ENCODE measurements at places on chromosomes 1 and 21.

DNA sequence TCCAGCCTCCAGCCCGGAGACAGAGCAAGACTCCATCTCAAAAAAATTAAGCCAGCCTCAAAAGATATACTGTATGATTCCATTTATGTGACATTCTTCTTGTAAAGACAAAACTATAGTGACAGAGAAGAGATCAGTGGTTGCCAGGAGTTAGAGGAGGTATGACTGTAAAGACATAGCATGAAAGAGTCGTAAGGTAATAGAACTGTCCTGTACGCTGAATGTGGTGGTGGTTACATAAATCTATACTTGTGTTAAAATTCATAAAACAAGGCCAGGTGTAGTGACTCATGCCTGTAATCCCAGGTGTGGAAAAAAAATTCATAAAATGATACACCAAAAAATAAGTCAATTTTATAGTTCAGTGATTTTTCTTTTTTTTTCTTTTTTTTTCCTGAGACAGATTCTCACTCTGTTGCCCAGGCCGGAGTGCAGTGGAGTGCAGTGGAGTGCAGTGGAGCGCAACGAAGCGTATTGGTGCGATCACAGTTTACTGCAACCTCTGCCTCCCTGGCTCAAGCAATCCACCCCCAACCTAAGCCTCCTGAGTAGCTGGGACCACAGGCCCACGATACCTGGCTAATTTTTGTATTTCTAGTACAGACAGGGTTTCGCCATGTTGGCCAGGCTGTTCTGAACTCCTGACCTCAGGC lies 84.9 kb upstream of the CXADR start:
- no peak for DNase-seq

DNA sequence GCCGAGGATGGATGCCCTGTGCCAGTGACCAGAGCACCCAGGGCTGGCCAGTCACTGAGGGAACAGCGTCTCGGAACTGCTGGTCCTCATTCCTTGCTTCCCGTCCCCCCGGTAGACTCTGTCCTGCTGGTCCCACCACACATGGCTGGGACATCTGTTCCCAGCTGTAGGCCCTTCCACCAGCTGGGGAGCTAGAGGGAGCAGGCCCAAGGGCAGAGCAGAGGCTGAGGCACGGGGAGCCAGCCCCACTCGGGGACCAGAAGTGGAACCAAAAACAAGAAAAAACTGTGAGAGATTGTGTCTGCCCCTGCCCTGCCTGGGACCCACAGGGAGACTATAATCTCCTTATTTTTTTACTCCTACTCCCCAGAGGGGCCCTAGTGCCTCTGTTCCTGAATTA lies 23.8 kb downstream of the ATP8B2 start:
- no peak for DNase-seq

- peak; percentile 72 for DNase-seq
These were observed 34.9 kb upstream of the RUNX3 start for GRCh38 chr1:24964811-24965570.

GRCh38 chr1:236794585-236795034 lies 482 bp upstream of the MTR start:
- DNase-seq = no peak

DNA sequence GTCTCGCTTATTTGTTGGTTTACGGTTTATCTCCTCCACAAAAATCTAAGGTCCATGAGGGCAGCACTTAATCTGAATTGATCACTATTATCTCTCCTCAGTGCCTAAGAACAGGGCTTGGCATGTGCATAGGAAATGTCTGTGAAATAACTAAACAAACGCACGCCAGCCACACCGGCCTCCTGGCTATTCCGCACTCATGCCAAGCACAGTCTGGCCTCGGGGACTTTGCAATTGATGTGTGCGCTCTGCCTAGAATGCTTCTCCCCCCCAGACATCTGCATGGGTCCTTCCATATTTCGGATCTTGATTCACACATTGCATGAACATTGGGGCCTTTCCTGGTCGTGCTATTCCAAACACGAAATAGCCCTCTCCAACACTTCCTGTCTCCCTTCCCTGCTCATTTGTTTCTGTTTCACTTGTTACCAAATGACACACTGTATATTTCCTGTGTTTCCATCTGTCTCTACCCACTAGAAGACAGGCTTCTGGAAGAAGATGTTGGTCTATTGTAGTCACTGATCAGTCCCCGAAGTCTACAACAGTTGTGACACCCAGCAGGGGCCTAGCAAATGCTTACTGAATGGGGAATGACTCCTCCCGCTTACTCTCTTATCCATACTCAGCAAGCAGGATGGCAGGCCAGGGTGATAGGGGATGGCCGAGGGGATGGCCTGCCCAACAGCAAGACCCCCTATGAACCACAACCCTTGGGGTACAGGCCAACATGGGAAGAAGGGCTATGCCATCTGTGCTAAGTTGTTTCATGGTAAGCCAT lies 93.9 kb downstream of the GLIS1 start:
- no peak for DNase-seq

DNA sequence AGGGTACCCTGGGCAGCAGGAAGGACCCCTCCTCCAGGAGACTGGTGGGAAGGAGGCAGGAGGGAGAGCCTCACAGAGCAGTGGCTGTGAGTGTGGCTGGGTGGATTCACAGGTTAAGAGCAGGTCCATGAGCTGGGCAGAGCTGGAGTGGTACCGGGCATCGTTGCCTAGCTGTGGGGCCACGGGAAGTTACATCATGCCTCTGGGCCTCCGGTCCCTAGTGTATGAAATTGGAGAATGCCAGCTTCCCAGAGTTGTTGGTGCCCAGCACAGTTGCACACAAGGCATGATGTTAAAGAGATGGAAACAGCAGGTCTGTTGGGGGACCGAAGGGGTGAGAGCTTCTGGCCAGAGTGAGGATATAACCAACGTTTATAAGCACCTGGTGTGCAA lies 18.5 kb downstream of the FOXO6 start:
- DNase-seq = no peak

DNA sequence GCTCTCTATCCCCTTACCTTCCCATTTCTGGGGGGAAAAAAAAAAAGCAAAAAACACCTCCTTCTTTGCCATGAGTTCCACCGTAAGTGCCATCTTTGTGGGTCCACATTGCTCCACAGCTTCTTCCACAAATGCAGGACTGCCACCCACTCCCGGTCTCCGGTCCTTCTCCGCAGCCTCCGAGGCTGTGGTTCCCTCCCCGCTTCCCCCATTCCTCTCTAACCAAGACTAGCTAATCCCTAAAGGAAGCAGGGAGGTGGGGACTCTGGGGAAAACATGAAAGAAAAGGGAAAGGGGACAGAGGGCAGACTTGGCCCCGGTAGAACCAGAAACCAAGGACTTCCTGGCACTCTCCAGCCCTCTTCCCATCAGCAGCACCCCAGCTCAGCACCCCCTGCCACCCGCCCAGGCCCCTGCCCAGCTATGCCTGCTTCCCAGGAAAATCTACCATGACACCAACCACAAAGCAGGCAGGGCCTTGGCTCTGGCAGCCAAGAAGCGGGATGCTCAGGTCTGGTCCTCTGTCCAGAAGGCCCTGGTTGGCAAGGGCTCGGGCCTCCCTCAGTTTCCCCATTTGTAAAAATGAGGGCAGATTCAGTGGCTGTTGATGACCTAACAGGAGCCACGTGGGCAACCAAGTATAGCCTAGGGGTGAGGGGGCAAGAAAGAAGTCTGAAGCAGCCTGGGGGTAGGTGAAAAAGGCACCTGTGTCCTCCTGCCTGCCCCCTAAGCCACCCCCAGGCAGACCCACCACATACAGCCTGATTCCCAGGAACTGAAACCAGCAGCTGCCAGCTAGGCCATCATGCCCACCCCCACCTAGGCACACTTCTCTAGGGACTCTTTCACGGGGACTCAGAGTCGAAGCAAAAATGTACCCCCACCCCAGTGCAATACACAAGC lies 2.5 kb downstream of the EPHA2 start:
- no peak for DNase-seq

DNA sequence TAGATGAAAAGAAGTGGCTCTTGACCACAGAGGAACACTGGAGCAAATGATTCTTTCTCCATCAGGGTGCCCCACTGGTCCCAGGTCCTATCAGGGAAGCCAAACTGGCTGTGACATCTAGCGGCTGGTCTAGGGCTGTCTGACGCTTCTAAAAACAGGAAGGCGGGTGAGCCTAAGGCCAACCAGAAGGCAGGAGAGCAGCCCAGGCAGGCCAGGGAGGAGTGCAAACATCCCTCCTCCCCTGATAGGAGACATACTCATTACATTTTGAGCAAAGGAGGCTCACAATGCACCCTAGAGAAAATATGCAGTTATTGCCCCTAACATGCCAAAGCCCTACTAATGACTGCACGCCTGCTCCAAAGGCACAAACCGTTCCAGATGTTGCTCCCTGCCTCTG lies 10.4 kb upstream of the FOXE3 start:
- no peak for DNase-seq

DNA sequence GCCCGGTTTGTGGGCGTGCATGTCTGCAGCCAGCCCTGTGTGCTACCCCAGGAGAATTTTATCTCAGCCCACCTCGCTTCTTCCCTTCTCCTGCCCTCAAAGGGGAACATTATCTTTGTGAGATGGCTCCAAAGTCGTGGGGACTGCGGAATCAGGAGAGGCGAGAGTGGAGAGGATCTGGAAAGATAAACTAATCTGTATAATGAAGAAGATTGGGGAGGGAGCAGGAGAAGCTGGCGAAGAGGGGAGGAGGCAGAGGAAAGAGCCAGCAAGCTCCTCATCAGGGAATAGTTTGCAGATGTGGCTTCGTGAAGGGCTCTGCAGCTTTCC lies 310.3 kb downstream of the MATN1 start:
- no peak for DNase-seq

DNA sequence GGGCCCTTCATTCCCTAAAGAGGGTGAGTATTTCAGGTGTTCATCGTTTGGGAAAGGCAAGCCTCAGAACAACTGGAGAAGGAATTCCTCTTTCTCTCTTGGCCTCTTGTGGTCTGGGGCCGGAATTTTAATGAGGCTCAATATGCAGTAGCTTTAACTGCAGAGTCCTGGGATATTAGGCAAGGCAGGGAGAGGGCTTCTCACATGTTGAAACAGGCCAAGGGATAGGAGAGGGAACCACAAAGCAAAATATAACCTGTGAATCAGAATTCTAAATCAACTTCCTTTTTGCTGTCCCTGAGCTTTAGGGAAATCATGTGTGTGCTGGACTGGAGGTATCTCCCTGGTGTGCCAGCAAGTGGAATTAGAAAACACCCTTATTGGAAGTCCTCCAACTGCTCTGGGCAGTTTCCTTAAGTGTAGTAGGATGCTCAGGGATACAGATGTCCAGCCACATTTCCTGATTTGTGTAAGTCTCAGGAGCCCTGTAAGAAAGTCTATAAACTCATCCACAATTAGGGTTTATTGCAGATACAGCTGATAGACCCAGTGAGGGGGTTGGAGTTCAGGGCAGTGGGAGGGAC lies 215.8 kb upstream of the ZRANB2 start:
- DNase-seq = no peak

DNA sequence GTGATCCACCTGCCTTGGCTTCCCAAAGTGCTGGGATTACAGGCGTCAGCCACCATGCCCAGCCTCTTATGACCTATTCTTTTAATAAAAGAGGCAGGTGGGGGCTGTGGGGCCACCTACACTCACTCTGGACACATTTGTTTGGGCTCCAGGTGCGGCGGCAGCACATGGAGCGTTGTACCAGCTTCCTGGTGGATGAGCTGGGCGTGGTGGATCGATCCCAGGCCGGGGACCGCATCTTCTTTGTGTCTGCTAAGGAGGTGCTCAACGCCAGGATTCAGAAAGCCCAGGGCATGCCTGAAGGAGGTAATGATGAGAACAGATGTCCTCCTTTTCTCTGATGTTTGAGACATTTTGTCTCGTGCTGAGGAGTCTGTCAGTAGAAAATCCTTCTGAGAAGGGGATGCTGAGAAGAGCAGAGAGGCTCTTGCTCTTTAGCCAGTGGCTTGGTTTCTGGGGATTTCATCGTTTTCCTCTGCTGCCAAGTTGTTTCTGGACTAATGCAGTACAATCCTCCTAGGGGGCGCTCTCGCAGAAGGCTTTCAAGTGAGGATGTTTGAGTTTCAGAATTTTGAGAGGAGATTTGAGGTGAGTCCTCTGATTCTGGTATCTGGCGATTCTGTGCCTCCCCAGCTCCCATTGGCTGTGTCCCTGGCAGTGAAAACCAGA lies 17.9 kb upstream of the MIIP start:
- DNase-seq = peak; percentile 20

- no peak for DNase-seq
These were observed 20.7 kb downstream of the TRIM62 start for GRCh38 chr1:33161061-33161681.

GRCh38 chr1:69693921-69694675 lies 126.4 kb downstream of the LRRC7 start:
- no peak for DNase-seq

DNA sequence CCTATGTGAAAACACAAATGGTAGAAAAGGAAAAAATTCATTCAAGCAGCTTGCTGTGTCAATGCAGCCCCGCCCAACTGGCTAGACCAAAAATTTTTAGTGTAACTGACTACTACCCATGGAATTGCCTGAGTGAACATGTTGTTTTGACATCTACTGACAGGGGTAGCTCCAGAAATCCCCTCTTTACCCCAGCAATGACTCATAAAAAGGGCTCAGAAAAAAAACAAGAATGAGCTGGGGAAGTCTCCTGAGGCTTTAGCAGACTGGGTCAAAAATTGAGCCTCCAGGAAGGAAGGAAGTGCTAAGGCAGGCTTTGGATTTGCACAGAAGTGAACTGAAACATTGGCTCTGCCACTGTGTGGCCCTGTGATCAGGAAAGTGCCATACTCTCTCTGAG lies 24.4 kb upstream of the FGGY start:
- DNase-seq = no peak

DNA sequence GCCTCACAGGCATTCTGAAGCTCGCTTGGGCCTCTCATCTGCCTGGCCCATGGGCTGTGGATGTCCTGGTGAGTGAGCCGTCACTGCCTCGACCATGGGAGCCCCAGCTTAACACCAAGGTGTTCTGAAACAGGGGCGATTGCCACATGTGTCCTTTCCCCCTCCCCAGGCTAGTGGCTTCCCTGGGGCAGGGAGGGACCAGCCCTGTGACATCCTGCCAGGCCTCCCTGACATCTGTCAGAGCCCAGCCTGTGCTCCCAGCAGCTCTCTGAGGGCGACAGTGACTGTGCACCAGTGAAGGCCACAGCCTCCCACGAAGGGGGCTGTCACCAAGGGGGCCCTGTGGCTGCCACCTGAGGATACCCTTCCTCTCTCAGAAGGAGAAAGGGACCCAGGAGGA lies 35.9 kb upstream of the CCDC27 start:
- no peak for DNase-seq

- DNase-seq = no peak
These were observed 22.1 kb downstream of the UMODL1 start for GRCh38 chr21:42093186-42093585.

- no peak for DNase-seq
These were observed 36.9 kb upstream of the KCNE1 start for GRCh38 chr21:34548781-34549376.

DNA sequence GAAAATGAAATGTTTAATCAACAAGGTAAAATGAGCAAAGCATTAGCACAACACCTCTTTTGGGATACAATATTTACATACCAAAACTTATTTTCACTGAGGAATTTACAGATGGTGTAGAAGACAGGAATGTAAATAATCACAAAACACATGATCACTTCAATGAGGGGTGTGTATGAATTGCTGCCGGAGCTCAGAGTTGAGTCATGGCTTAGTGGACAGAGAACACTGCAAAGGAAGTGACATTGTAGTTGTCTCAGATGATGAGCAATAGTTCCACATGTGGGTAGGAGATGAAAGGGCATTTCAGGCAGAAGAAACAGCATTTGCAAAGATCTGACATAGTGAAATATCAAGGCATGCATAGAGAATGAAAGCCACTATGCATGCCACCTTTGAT lies 5.6 kb upstream of the KPRP start:
- no peak for DNase-seq

- DNase-seq = no peak
These were observed 39.0 kb upstream of the GRIK3 start for GRCh38 chr1:37073152-37073853.
